ENCODE measurements at places on chromosomes 7 and 10. TPM values are rescaled to one million over a fixed set of nuclear protein-coding genes. Genes with fewer than 3 reads are reported as not detected.

Gene PRTFDC1
- polyA plus RNA-seq, result 6.1 TPM

Gene TFR2
- 0.22 TPM for polyA plus RNA-seq

Gene SEMA4G
- 23.5 TPM for polyA plus RNA-seq

Gene AOAH
- polyA plus RNA-seq, result 2.7 TPM

Gene KNDC1
- polyA plus RNA-seq, result 0.43 TPM

Gene C10orf67
- 1.1 TPM for polyA plus RNA-seq

Gene OR13A1
- polyA plus RNA-seq, result not detected

Gene UNC5B
- polyA plus RNA-seq, result 5.5 TPM

Gene C1QL3
- polyA plus RNA-seq, result not detected

Gene TLX1
- polyA plus RNA-seq, result not detected

Gene NPY4R2
- not detected for polyA plus RNA-seq

Gene CNPY1
- not detected for polyA plus RNA-seq

Gene PGAM2
- polyA plus RNA-seq, result 37.7 TPM

Gene GJD4
- polyA plus RNA-seq, result not detected

Gene MEOX2
- polyA plus RNA-seq, result not detected

Gene HDAC9
- polyA plus RNA-seq, result 2.1 TPM

Gene SLC16A12
- 19.0 TPM for polyA plus RNA-seq

Gene NUTM2D
- 4.8 TPM for polyA plus RNA-seq

Gene MMD2
- not detected for polyA plus RNA-seq

Gene ADARB2
- 1.3 TPM for polyA plus RNA-seq

Gene SAMD9
- 2.2 TPM for polyA plus RNA-seq

Gene NPTX2
- 0.26 TPM for polyA plus RNA-seq

Data from kidney (tissue), 22 donors.